ENCODE measurements at places on chromosomes 16 and 17. TPM values are rescaled to one million over a fixed set of nuclear protein-coding genes. Genes with fewer than 3 reads are reported as not detected.

DNA sequence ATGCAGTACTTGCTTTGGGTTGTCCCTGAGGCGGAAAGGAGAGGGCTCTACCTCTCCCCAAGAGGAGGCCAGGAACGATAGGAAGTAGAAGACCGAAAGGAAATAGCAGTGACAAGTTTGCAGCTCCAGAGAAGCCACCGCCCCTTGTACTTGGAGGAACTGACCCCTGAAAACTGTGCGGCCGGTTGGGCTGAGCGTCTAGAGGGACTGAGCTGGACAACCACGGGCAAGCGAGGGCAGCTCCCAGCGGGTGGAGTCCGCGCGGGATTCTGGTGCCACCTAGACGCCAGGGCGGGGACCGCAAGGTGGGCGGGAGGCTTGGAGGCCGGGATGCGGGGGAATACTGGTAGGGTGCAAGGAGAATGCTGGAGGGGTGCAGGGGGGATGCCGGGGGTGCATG, 1.3 kb upstream of the SLC6A4 start:
- DNase-seq: no peak

The TBC1D3K gene
- total RNA-seq: not detected

- DNase-seq: no peak
Observed at GRCh38 chr16:14168146-14168545, 97.0 kb downstream of the MRTFB start.

DNA sequence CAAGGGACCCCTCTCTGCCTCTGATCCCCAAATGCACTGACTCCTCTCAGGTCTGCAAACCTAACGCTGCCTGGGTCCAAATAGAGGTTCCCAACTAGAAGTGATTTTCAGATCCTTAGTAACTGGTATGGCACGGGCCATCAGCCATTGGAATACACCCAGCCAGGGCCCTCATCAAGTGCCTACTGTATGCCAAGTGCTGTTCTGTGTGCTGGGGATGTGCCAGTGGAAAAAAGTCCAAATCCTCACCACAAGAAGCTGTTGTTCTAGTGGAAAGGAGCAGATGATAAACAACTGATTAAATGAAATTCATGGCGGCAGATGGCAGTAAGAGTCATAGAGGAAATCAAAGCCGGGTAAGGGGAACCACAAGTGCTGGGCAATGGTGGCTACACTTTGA, 57.2 kb upstream of the MED9 start:
- no peak for DNase-seq

DNA sequence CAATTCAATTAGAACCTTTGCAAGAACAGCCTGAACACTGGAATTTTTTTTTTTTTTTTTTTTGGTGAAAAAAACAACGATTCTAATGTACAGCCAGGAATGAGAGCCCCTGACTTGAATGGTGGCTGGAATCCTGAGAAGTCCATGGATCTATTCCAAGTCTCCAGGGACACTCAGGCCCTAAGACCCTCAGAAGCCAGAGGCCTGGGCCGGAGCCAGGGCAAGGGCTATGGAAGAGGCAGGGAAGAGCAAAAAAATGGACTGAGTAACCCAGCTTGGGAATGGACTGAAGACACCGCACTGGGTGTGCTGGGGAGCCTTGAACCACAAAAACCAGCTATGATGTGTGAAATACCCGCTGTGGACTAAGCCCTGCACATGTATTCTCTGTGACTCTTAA, 60.3 kb upstream of the LHX1 start:
- no peak for DNase-seq

DNA sequence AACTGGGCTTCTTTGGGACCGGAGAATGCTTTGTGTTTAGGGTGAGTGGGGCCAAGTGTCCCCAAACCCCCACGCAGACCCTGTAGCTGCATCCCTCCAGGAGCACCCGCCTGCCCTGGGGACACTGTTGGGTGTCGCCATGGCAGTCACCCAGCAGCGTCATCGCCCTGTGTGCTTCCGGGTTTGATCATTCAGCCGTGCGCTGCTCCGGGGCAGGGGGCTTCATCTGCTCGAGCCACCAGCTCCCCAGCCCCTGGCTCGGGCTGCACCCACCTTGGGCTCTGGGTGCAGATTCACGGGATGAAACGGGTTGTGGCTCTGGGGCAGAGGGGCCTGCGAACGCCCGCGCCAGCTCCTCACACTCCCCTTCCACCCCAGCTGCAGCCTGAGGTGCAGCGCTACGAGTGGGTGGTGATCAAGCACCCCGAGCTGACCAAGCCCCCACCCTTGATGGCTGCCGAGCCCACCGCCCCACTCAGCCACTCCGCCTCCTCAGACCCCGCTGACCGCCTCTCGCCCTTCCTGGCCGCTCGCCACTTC, 13.8 kb upstream of the ATP6V0C start:
- DNase-seq: no peak

- DNase-seq: no peak
Observed at GRCh38 chr17:16371742-16372141, 9.1 kb upstream of the UBB start.

The CHST4 gene
- not detected for total RNA-seq

DNA sequence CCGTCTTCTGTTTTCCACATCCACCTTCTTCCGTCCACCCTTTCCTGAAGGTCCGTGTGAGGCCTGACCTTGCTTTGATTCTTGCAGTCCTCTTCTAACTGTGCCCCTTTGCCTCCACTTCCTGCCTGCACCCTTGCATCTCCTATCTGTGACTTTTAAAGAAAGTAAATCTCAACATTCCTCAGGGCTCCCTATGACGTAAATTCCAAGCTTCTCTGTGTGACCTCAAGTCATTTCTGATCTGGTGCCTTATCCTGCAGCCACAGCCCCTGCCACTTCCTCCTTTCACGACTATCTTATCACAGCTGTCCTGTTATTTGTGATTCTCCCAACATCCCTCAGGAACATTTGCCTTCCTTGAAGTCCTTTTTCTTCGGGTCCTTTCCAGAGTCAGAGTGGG, 520.5 kb downstream of the CDH13 start:
- DNase-seq: no peak

DNA sequence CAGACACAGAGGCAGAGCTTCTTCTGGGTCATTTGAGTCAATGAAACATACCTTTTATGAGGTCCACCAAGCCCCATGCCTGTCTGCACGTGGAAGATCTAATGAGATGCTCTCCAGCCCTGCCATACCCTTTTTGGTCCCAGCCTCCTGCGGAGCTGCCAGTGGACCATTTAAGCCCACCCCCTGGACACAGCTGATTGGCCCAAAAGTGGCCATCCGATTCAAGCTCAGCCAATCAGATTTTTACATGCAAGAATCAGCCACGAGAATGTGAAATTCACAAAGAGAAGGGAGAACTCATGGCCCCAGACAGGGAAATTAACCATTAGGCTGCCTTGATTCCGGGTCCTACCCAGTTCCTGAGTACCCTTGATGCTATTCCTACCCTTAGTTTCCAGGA, 231.0 kb upstream of the EEF2KMT start:
- no peak for DNase-seq

The NPIPA2 gene
- not detected for total RNA-seq

The HAGHL gene
- 18.8 TPM for total RNA-seq

- DNase-seq: no peak
Observed at GRCh38 chr17:7486181-7486580, 2.0 kb downstream of the POLR2A start.

The BCL6B gene
- total RNA-seq: 0.08 TPM

GRCh38 chr16:53510704-53511070, 7.7 kb upstream of the AKTIP start:
- DNase-seq: no peak

The MT1G gene
- 14.8 TPM for total RNA-seq

- no peak for DNase-seq
Observed at GRCh38 chr17:55215711-55216110, 49.0 kb upstream of the HLF start.

The CHRNE gene
- total RNA-seq: 2.0 TPM

- no peak for DNase-seq
Observed at GRCh38 chr16:54651440-54652195, 279.0 kb upstream of the IRX5 start.

GRCh38 chr16:88608076-88608475, 30.3 kb upstream of the IL17C start:
- no peak for DNase-seq

The SAMD14 gene
- total RNA-seq: 14.7 TPM

The SCIMP gene
- not detected for total RNA-seq

All from kidney epithelial cell (primary cell).